Inflammatory macrophage treated with lipopolysaccharide for 4 hours (primary cell): ENCODE measurements at places on chromosomes 7 and 10.

GRCh38 chr7:23523486-23524075 lies 8.2 kb downstream of the TRA2A start:
- no peak for DNase-seq

DNA sequence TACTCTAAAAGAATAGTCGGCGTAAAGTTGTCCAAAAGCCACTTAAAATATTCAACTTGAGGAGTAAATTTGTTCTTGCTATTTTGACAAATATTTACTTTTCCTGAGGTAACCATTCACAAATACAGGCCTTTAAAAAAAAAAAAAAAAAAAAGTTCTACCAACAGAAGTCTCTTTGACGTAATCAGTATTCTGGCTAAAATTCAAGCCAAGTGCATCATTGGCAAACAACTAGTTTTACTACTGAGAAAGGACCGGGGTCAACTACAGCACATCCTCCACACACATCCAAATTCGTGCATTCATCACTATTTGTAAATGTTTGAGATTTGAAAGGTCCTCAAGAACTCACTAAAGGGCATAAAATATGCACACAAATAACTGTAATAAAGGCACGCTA lies 2.0 kb downstream of the OAT start:
- no peak for DNase-seq

DNA sequence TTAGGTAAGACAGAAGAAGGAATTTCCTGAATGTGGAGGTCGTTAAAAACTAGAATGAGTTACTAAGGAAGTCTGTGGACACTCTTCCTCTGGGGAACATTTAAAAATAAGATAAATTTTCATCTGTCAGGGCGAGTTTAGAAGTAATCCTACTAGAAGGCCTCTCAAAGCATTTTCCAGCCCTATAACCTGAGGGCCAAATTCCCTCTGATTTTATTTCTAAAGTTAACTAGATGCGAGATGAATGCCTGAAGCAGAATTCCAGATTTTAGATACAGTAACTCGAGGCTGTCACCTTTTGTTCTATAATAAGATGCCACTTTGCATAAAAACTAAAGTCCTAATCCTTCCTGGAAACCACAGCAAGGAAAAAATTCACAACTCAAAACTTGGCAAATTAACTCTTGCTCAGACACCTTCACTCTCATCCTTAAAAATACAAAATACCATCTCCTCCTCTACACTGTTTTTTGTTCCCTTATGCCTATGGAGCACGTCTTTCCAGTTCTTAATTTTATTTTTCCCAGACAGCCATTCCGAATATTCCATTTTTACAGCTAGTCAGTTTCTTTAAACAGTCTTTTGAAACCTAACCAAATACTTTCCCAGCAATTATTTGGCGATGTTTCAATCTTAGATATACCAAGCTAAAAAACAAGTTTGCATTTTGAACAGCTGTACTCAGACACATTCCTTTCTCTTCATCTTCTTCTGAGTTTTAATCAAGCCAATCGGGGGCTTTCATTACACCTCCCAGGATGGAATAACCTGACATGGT lies 420.7 kb upstream of the NFE2L3 start:
- no peak for DNase-seq

DNA sequence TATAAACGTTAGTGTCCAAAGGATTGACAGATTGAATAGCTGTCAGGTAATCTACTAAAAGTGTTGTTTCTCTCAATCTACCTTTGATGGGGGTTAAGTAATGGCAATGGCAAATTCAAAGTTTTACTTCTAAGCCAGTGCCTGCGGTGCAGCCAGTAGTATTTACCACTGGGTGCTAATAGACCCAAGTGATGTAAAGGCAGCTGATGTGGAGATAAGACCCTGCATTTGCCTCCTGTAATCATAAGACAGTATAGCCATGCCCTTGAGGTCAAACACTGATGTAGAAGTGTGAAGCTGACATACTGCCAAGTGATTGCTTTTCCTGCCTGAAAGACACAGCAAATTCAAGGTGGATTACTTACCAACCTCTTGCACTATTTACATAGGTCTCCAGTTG lies 572.0 kb downstream of the GRID1 start:
- DNase-seq, result no peak

DNA sequence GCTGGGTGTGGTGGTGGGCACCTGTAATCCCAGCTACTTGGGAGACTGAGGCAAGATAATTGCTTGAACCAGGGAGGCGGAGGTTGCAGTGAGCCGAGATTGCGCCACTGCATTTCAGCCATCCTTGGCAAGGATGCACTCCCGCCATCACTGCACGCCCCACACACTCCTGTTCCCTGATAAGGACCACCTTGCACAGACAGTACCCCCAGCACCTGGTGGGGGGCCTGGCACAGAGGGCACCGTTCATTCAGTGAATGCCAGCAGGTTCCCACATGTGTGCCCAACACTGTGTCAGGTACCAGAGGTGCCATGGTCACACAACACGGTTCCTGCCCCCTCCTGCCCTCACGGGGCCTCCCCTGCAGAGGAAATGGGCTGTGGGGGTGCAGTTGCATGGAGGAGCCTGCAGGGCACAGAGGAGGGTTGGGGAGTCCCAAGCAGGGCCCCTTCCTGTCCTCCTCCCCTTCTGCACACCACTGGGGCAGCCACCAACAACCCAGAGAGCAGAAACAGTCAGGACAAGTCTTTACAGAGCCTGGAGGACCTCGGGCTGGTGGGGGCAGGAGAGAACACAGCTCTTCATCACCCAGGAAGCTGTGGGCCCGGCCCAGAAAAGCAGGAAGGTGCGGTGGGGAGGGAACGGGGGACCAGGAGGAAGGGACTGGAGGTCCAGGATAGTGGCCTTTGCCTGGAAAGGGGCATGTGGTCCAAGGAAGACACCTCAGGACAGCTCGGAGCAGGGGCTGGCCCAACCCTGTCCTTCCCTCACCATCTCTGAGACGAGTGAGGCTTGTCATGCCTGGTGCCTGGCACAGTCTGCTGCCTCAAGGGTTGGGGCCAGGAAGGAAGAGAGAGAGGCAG lies 7.1 kb downstream of the CRYGN start:
- DNase-seq, result no peak

GRCh38 chr7:33087858-33088257 lies 21.3 kb downstream of the RP9 start:
- no peak for DNase-seq

DNA sequence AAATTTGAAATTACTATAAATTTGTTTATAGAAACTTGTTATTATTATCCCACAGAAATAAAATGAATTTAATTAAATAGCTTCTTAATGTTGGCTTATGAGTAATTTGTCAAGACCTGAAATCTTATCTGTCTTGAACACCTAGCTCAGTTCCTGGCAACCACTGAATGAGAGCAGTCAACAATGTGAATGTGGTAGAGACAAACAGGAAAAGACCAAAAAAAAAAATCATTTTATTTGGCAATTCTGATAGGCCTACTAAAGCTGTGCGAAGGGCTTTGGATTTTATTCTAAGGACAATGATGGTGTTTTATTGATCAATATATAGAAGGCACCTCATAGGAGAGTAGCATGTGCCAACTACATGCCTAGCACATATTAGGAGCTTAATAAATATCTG lies 127.8 kb upstream of the RSU1 start:
- no peak for DNase-seq

DNA sequence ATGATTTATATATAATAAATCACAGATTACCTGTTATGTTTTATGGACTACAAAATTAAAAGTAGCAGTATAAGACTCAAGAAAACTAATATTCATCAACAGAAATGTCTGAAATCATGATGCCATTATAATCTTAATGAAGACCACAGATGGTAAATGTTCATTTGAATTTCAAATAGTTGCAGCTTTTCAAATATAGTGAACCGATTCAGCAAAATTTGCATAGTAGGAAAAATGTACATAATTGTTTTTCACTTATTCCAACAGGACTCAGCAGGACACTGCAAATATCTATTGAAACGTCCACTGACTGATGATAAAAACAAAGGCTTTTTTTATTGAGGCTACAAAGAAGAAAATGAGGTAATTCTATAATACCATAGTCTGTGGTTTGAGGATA lies 51.2 kb upstream of the LSM8 start:
- DNase-seq, result no peak

- peak; percentile 72 for DNase-seq
These were observed 7.5 kb upstream of the CFTR start for GRCh38 chr7:117472335-117472734.

DNA sequence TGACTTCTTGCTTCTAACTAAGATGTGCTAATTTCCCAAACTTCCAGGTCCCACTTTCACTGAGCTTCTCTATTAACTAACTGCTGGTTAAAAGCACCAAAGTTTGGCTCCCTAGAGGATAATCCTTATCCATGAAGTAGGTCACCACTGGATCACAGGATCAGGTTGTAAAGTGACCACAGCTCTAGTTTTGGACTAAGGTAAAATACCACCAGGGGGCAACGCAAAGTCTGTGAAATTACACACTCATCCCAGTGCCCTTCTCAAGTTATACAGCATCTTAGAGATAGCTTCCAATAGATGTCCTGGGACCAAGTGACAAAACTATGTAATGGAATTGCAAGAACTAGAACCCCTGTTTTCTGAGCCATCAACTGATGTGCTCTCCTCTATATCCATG lies 116.4 kb upstream of the ASAH2 start:
- DNase-seq, result peak; percentile 36

- DNase-seq, result peak; percentile 3
These were observed 201.0 kb upstream of the ADARB2 start for GRCh38 chr10:1938317-1938716.

DNA sequence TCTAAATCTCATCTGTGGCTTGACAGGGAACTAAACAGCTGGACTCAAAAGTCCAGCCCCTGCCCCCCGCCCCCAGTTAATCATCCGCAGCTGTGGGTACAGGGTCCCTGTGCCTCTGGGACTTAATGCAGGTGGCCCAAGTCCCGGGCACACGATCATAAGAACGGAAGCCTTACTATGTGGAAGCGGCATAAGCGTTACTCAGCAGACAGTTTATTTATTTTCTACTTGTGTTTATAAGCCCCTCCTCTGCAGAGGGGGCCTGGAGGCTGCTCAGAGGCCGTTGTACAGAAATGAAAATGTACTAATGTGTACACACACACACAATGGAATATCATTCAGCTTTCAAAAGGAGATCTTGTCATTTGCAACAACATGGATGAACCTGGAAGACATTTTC lies 158.0 kb upstream of the TNS3 start:
- no peak for DNase-seq

- DNase-seq, result no peak
These were observed 618.9 kb upstream of the IGFBP3 start for GRCh38 chr7:46539892-46540483.

DNA sequence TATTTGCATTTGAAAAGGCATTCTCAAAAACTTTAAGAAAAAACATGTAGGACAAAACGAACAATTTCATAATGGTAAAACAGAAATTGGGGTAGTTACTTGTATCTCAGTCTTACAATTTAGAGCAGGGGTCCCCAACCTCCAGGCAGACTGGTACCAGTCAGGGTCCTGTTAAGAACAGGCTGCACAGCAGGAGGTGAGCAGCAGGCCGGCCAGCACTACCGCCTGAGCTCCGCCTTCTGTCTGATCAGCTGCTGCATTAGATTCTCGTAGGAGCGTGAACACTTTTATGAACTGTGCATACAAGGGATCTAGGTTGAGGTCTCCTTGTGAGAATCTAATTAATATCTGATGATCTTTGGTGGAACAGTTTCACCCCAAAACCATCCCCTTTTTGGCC lies 77.3 kb downstream of the SEMA3A start:
- DNase-seq, result no peak

- peak; percentile 11 for DNase-seq
These were observed at the start of gene NEUROG3 for GRCh38 chr10:69573056-69573806. TSS of gene NEUROG3 (minus strand) at chr10:69573422. CDS start at chr10:69573043, 379 bp downstream.

DNA sequence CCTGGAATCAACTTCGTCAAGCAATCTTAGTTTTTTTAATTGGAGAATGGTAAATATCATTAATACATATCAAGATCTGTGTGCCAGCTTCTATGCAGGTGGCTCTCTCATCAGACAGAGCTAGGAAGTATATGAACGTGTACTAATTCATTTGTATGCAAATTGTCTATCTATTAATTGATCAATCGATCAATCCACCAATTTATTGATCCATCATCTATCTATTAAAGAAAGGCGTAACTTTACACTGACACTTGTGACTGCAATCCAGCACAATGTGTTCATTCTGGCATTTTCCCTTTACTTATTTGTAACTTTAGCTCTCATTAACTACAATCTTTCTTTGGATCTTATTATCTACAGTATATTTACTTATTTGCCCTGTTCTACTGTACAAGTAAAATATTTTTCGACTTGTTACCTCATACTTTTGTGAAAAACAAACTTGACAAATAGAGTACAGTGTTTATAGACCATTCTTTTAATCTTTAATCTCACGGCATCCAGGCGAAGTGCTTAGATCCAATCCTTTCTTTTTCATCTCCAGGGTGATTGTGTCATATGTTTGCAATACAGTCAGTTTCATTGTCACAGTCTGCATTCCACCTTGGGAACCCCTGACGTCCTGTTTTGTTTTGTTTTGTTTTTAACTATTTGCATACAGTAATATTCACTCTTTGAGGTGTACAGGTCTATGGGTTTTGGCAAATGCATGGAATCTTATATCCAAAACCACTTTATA lies 22.0 kb upstream of the GHRHR start:
- no peak for DNase-seq

DNA sequence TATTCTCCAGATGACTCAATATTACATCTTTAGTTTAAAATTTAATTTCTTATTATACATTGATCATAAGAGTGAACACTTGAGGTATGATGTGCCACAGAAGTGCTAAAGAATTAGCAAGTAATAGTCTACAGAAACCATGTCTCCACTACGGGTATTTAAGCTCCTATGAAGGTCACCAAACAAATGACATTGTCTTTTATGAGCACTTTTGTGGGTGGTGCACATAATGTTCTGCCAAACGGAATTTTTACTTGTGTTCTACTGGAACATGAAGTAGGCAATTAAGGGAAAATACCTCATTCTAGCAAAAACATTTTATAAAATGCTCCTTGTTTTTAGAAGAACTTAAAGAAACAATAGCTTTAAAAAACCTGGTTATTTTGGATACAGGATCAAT lies 27.4 kb upstream of the CUBN start:
- DNase-seq, result no peak

GRCh38 chr10:69848454-69848853 lies 46.7 kb downstream of the COL13A1 start:
- DNase-seq, result no peak

GRCh38 chr10:123841560-123841959 lies 50.0 kb downstream of the CPXM2 start:
- no peak for DNase-seq

DNA sequence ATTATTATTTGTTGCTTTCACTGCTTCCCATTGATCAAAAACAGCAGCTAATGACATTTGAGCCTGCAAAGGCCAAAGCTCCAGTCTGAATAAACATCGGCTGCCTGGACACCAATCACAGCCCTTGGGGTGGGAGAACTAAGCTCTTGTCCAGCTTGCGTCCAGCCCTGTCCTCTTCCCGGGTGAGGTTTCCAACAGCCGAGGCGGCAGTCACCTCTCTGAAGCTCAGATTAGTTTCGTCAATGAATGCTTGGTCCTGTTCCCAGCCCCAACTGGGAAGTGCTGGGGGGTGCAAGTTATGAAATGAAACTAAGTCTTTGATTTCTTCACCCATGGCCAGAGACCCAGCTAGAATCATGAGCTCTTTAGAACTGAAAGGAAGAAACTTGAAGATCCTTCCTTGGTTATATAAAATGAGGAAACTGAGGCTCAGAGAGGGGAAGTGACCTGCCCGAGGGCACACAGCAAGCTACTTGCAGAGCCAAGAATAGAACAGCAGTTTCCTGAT lies 114.0 kb upstream of the TCF7L2 start:
- peak; percentile 90 for DNase-seq

- DNase-seq, result peak; percentile 79
These were observed 31.1 kb upstream of the MSMB start for GRCh38 chr10:46077141-46077554.
